ENCODE measurements at places on chromosomes 2 and 18.

- no peak for DNase-seq
Measured at GRCh38 chr2:218834685-218835084, 3.1 kb upstream of the PRKAG3 start.

DNA sequence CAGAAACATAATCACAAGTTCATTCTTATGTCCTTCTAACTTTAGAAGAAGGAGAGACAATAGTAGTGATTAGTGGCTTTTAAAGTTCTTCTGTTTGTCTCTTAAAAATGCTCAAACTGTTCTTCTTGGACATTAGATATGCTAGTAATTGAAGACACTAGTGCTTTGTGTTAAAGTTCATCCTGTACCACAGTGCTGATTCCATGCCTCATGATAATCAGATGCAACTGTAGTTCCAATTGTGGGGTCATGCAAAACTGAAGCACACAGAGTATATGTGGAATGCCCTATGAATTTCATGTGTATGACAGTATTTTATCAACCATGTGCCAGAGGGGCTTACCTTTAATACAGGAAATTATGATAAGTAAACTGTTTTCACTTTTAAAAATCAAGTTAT, 11.4 kb upstream of the KCNJ13 start:
- DNase-seq, result no peak

- DNase-seq, result no peak
Measured at GRCh38 chr2:177397481-177398289, 5.1 kb downstream of the AGPS start.

GRCh38 chr2:206611191-206611590, 31.1 kb upstream of the FAM237A start:
- no peak for DNase-seq

DNA sequence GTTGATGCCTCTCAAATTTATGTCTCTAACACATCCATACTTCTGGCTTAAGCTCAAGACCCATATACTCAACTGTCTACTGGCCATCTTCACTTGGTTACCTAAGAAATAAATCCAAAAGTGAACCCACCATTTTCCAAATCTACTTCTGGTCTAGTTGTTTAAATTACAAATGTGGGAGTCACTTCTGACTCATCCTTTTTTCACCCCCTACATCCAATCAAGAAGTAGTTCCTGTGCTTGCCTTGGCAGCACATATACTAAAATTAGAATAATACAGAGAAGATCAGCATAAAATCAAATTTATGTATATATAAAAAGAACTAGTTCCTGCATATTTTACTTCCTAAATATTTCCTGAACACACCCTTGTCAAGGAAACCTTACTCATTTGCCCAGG, 53.6 kb downstream of the STRN start:
- no peak for DNase-seq

All from amygdala (tissue), 56 donors.